ENCODE measurements at places on chromosomes 1 and 21.

DNA sequence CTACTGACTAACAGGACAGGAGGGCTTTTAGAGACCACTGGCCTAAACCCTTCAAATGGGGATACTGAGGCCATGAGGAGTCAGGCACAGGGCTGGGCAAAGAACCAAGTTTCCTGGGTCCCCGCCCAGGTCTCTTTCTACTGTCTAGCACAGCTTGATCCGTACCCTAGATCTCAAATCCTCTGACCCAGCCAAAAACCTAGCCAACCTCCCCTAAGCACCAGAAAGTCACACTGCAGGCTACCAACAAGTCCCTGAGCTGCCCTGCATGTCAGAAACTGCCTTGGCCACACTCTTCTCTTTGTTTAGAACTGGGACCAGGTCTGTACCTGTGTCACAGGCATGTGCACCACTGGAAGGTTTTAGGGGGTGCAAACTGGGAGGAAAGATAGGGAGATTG, 33.6 kb downstream of the AHDC1 start:
- no peak for DNase-seq

DNA sequence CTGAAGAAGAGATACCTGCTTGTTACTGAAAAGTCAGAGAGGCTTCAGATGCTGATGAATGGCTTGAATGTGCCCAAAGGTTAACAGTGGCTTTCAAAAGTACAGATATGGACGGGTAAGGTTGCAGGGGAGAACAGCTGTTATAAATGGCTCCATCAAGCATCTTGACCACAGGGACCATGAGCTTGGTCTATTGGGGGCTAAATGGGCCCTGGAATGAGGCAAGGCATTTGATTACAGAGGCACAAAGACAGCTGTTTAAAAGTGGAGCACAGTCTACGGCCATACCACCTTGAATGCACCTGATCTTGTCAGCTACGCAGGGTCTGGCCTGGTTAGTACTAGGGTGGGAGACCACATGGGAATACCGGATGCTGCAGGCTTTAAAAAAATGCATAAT, 48.3 kb downstream of the C1orf198 start:
- no peak for DNase-seq

- no peak for DNase-seq
These were observed 59.0 kb downstream of the HUNK start for GRCh38 chr21:31931644-31932469.

- no peak for DNase-seq
These were observed 100.7 kb downstream of the COLGALT2 start for GRCh38 chr1:183936791-183937190.

All from SIG-M5 (cell line).